Suprapubic skin (tissue), 4 donors: ENCODE measurements at places on chromosomes 2 and 18. TPM values are rescaled to one million over a fixed set of nuclear protein-coding genes. Genes with fewer than 3 reads are reported as not detected.

Gene XPO1
- total RNA-seq = 85.7 TPM

Gene FAM124B
- 5.2 TPM for total RNA-seq

Gene MTLN
- 96.5 TPM for total RNA-seq

Gene POTEJ
- not detected for total RNA-seq

Gene ELOA2
- not detected for total RNA-seq

Gene RNF152
- total RNA-seq = 49.3 TPM

Gene TLX2
- not detected for total RNA-seq

Gene SNORC
- 18.7 TPM for total RNA-seq

Gene FHL2
- 44.8 TPM for total RNA-seq

Gene QPCT
- total RNA-seq = 58.5 TPM

Gene LIMS3
- total RNA-seq = 2.0 TPM

Gene LIMS2
- total RNA-seq = 9.8 TPM

Gene CNNM3
- total RNA-seq = 13.1 TPM

Gene SLC23A3
- total RNA-seq = 3.2 TPM

Gene TCF23
- total RNA-seq = 0.11 TPM
